ENCODE measurements at places on chromosomes 1 and 21.

GRCh38 chr1:24277420-24278169, 41.6 kb upstream of the GRHL3 start:
- no peak for DNase-seq

DNA sequence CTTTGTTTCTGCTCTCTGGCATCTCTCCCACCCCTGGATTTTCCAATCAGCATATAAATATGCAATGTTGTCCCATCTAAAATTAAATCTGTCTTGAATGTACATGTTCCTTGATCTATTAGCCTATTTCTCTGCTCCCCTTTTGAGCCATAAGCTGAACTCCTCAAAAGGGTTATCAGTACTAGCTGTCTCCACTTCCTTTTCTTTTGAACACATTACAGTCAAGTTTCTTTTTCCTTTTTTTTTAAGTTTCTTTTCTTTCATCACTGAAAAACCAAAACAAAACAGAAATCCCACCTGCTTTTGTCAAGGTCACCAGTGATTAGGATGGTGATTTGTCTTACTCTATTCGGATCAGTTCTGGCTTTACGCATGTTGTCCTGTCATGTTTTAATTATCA, 29.3 kb downstream of the XCL2 start:
- DNase-seq = no peak

DNA sequence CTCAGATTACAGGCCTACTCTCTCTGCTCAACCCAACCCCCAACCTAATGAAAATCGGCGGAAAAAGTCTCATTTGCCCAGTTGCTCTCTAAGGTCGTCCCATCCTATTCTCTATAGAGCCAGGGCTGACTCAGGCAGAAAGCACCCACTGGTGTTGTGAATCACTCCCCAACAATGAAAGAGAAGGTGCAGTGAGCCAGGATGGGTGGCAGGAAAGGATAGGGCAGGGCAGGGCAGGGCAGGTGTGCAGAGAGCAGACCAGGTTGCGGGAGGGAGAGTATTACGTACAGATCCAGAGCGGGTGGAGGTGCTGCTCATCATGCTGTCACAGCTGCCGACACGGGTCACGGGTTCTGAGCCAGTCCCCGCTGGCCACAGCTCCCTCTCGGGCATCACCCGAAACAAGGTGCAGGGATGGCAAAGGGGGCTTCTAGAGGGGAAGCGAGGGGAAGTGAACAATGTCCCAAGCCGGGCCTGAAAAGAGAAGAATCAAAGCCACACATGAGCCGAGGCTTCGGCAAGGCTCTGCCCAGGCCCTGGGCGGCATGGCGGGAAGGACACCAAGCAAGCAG, 5.3 kb downstream of the C1orf116 start:
- DNase-seq = no peak

DNA sequence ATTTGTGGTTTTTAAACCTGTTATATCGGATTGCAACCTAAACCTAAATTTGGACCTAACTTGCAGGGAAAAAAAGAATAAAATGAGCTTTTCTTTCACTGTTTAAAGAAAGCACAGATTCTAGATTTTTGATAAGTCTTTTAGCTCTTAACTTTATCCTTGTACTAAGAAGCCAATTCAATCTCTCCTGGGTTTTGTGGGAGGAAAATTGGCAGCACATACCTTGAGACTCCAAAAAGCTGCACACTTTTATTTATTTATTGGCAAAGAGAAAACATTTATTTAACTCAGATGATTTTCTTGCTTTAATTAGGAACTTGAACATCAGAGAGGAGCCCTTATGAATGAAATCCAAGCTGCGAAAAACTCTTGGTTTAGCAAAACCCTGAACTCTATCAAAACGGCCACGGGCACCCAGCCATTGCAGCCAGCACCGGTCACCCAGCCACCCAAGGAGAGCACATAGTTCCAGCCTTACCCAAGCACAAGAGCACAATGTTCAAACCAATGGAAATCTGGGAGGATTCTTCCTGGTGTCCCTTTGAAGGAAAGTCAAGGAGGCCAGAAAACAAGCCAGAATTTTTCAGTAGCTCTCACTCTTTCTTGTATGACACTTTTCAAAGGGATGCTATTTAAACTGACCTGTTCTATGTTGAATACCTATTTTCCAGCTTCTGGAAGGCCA, 10.1 kb upstream of the CACYBP start:
- no peak for DNase-seq

GRCh38 chr1:163668472-163668871, 346.7 kb downstream of the NUF2 start:
- no peak for DNase-seq

DNA sequence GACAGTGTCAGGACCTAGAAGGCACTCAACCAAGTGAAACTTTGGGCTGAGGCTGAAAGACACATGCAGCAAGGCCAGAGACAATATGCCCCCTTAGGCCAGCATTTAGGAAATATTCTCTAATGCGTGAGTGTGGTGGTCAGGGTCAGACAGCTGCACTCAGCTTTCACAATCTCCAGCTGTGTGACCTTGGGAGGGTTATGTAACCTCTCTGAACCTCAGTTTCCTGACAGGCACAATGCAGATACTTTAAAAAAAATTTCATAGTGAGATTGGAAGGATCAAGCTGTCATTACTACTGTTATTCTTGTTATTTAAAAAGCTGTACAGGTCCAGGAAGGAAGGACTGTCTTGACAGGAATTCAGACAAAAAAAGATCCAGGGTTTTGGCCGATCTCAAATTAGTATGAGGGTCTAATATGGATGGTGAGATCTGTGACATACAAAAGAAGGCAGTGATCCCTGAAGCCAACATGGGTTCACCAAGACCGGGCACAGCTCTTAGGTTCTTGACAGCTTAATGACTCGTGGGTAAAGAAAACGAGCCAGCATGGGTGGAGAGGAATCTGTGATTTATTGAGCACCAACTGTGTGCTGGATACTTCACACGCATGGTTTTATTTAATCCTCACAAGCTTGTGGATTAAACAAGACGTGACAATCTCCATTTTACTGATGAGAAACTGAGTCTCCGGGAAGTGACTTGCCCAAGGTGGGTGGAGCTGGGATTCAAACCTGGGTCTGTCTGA, 54.6 kb upstream of the POU3F1 start:
- no peak for DNase-seq

GRCh38 chr1:172589553-172589952, 56.6 kb downstream of the SUCO start:
- DNase-seq = no peak

GRCh38 chr1:5342172-5342571, 650.1 kb downstream of the NPHP4 start:
- no peak for DNase-seq

GRCh38 chr1:100995198-100995988, 30.2 kb downstream of the DPH5 start:
- no peak for DNase-seq

GRCh38 chr1:155648207-155649147, 38.5 kb downstream of the MSTO1 start:
- peak; percentile 74 for DNase-seq

DNA sequence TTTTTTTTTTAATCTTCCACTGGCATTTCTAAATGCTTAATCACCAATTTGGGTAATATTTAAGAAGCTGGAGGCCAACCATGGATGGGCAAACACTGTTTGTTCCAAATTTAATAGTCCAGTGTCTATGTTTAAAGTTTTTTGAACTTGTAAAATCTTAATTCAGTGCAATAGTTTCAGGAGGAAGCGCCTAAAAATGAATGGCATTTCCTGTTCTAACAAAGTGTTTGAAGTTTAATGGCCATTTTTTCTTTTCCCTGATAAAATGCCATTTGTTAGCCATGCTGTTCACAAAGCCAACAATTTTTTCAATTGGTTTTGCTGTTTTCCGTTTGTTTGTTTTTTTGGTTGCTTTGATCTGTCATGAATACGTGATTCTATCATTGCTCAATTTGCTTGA, 552.1 kb downstream of the LMO4 start:
- DNase-seq = no peak

DNA sequence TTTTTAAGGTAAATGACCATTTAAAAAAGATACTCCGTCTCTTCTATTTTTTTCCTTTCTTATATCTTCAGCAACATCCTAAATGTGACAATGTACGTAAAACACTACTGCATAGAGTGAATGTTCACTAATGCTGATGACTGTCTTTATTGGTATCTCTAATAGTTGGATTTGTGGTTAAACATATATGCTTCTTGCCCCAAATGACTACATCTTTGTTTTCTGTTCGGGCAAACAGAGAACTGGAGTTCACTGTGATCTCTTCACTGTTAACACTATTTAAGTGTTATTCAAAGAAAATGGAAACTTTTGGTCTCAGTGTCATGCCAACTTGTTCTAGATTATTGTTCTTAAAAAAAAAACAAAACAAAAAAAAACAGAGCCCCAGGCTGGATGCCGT, 109.4 kb downstream of the KIF26B start:
- no peak for DNase-seq

- DNase-seq = no peak
Observed at GRCh38 chr1:57474137-57474750, 50.4 kb upstream of the DAB1 start.

DNA sequence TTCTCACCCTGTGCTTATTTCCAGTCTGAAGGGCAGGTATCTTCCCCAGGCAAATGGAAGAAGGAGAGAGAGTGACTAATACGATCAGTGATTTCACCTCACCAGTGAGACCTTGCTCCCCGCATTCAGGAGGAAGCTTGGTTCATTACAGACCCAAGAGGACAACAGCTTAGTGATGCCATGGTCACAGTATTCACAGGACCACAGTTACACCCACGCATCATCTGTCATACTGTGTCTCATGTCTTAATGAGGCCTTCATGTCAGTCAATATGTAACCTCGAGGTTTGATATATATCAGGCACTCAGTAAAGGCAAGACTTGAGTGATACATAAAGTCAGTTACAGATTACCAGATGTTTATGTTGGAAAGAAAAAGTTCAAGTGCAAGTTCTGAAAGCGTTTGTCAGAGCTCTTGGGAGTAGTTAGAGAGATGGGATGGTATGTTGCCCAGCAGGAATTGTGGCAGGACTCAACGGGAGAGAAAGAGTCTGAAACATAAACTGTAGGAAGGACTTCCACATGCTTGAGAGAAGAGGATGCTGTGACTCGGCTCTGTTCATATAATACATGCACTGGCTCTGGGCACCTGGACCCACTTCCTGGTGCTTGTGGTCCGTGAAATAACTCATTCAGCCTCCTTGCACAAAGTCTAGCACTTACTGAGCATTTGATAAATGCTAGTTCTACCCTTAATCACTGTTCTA, 33.3 kb downstream of the GNPAT start:
- DNase-seq = no peak

DNA sequence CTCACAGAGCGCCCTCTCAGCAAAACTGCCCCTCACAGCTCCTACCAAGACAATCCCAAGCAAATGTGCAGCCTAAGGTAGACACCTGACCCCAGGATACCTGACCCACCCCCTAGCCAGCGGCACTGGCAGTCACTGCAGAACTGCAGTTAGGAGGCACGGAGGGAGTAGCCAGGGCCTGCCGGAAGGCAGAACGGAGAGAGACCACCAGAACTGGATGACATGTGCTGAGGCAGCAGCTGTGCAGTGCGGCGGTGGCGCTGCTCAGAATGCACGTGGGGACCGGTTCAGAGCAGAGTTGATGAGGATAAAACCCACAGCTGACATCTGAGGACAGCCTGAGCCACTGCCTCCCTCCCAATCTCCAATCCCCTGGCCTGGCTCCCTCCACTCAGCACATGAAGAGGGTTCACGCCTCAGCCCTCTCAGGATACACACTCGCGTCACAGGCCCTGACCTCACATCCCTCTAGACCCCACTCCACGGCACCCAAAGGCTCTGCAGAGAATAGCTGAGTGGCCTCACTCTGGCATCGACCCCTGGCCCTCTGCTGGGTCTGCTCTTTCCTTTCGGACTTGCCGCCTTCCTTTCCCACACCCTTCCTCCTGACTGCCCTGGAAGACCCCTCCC, 29.6 kb downstream of the UBE2G2 start:
- DNase-seq = no peak

DNA sequence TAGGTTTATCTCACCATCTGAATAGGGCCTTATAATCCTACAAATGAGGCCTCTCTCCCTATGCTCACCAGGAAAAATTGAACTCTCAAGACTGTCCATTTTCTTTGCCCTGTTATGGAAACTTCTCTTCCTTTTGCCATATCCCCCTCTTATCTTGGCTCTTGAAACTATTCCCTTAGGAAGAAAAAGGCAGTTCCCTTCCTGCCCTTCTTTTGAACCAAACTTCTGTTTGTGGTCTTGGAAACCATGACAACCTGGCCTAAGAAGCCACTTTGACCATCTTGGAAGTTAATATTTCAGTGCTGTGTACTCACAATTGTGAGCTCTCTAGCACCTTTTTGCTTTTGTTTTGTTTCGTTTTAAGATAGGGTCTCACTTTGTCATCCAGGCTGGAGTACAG, 40.0 kb downstream of the ATP2B4 start:
- no peak for DNase-seq

DNA sequence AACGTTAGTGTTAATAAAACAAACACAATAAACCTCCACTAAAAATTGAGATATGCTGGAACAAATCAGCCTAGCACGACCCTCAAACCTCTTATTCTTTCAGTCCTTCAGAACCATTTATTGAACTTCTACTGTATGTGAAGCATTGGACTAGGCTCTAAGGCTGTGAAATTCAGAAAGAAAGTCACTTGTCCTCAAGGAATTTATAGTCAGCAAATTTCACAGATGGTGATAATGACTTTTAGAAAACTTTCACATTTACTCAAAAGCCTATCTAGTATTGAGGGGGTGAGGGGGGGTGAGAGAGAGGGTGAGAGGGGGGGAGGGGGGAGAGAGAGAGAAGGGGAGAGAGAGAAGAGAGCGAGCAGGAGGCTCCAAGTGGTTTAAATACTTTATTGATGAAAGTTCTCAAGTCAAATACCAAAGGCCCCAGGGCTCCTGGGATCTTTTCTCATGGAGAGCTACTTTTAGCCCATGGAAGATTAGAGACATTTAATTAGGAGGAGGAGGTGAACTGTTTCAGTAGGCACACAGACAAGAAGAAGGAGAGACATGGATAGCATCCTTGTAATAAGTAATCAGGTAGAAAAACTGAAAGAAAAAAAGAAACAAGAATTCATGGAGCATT, 66.3 kb upstream of the SSX2IP start:
- DNase-seq = peak; percentile 57

GRCh38 chr1:6852136-6852890, 67.1 kb downstream of the CAMTA1 start:
- DNase-seq = no peak

DNA sequence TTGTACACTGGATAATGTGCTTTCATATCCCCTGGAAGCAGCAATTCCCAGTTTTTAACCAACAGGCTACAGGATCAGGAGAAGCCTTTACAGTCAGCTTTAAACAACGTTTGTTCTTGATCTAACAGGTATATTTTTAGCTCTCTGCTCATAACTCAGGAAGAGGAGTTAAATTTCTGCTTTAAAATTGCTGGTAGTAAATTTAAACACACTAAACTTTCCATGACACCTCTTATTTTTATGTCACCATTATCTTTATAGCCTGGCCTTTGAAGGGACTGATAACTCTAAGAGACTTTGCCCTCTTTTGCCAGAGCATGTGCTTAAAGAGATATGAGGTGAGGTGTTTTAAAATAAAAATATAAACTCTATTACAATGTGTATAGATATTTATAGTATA, 119.6 kb upstream of the BRINP3 start:
- DNase-seq = no peak

GRCh38 chr1:213689260-213689659, 298.5 kb upstream of the PROX1 start:
- no peak for DNase-seq

GRCh38 chr1:156489166-156489934, 11.2 kb downstream of the MEF2D start:
- no peak for DNase-seq

- no peak for DNase-seq
Observed at GRCh38 chr1:241265428-241265827, 91.6 kb downstream of the RGS7 start.
